ENCODE measurements at places on chromosomes 7 and 10.

GRCh38 chr7:66099551-66100407, 14.9 kb upstream of the CRCP start:
- DNase-seq: peak; percentile 25

DNA sequence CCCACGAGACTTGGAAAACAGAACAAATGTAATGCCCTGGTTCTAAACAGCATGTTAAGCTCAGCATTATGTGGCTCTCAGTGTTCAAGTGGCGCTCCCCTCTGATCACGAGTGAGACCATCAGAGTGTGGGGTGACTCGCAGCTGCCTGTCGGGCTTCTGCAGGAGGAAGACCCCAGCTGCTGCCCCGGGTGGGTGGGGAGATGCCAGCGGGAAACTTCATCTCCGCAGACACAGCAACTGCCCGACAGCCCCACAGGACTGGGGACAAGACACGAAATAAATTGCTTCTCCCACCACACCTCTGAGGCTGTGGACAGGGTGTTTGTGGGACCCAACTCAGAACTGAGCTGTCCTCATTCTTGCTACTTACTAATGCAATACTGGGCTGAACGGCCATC, 126.3 kb upstream of the KIF5B start:
- no peak for DNase-seq

- no peak for DNase-seq
These were observed 132.6 kb downstream of the CHRM2 start for GRCh38 chr7:137001041-137001440.

GRCh38 chr10:79092292-79092896, 23.6 kb downstream of the ZMIZ1 start:
- DNase-seq: no peak

GRCh38 chr10:119135513-119135881, 30.0 kb downstream of the SFXN4 start:
- no peak for DNase-seq

- DNase-seq: no peak
These were observed 38.6 kb upstream of the NPY start for GRCh38 chr7:24245362-24245761.

GRCh38 chr10:73110345-73110849, at the start of gene NUDT13:
NUDT13 (plus strand) TSS chr10:73110455; CDS start chr10:73114366, 3,911 bp downstream.
- DNase-seq: peak; percentile 7
